ENCODE measurements at places on chromosomes 11 and 22.
A peak's percentile ranks its signal among the peaks of the same experiment; 100 is the strongest.

DNA sequence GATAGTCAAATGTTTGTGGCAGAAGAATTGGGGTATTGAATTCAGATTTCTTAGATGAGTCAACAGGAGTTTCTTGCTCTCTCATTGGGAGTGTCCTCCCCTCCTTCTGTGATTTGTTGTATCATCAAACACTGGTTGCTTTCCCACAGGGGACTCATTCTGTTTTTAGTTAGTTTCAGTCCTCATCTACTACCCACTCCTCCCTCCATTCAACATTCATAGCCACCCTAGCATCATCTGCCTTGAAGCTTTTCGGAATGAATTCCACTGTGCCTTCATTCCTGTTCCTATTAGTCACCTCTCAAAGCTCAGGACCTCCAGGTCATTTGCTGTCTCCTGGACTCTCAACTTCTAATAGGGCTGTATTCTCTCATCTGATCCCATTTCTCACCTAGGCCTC lies 31.5 kb upstream of the RAB38 start:
- no peak for DNase-seq

- no peak for DNase-seq
Observed at GRCh38 chr11:134363161-134363560, 31.4 kb downstream of the GLB1L2 start.

- no peak for DNase-seq
Observed at GRCh38 chr11:77174559-77174958, 46.5 kb downstream of the MYO7A start.

- DNase-seq: no peak
Observed at GRCh38 chr22:25742918-25743708, 1.1 kb downstream of the MYO18B start.

DNA sequence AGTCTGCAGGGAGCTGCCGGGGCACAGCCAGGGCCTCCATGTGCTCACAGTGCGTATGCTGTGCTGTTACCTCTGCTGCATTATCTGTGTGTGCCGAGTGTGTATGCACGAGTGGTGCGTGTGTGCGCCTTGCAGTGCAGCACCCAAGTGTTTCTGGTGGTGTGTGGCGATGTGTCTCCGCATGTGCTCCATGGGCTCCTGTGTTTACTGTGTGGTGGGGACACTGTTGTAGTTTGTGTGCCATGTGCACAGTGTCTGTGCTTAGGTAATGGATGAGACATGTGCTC lies 31.4 kb downstream of the KCNC1 start:
- no peak for DNase-seq

- no peak for DNase-seq
Observed at GRCh38 chr11:40921246-40921645, 538.2 kb downstream of the LRRC4C start.

DNA sequence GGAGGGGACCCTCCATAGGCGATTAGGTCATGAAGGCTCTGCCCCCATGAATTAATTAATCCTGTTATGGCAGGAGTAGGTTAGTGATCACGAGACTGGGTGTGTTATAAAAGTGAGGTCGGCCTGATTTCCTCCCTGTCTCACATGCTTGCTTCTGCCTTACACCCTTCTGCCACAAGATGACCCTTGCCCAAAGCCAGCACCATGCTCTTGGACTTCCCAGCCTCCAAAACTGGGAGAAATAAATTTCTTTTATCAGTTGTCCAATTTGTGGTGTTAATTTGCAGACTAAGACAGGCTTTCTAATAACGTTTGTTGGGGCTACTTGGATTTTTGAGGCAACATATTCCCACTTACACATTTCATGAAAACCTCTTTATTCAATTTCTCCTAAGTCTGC lies 23.4 kb upstream of the ALDH3B2 start:
- no peak for DNase-seq

DNA sequence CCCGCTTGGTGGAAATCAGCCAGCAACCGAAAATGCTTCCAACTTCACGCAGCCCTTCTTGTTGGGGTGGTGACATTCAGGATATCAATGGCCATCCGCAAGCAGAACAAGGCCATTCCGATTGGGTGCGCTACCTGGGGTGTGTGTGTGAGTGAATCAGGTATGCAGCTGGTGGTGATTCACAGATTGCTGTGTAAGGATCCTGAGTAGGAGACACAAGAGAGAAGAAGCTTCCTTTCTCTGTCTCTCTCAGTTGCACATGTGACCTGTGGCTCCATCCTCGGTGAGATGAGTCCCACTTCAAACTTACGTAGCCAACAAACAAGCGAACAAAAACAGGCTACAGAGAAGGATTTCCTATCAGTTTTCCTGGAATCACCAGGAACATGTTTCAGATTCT lies 9.6 kb upstream of the TMEM184B start:
- no peak for DNase-seq

- DNase-seq: peak; percentile 52
Observed at GRCh38 chr22:23180301-23180892, at the start of gene BCR. Gene BCR, plus strand, starts transcription at chr22:23180509. Its CDS starts 452 bp downstream, at chr22:23180961.

GRCh38 chr22:23192558-23192957 lies 12.2 kb downstream of the BCR start:
- no peak for DNase-seq

DNA sequence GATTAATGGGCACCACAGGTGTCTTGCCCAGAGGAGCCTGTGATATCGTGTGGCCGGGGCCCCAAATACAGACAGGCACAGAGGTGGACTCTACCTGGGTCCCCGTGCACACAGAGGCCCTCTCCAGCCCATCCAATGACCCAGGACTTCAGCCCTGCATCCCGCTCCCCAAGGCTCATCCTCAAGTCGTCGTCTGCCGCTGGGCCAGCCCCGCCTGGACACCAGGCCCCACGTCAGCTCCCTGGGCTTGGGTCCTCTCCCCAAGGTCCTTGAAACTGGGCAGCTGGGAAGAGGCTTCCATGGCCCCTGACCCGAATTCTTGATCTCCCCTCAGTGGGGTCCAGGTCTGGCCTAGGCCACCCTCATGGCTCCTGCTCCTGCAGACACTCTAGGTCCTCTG lies 20.2 kb downstream of the SHISAL1 start:
- no peak for DNase-seq

DNA sequence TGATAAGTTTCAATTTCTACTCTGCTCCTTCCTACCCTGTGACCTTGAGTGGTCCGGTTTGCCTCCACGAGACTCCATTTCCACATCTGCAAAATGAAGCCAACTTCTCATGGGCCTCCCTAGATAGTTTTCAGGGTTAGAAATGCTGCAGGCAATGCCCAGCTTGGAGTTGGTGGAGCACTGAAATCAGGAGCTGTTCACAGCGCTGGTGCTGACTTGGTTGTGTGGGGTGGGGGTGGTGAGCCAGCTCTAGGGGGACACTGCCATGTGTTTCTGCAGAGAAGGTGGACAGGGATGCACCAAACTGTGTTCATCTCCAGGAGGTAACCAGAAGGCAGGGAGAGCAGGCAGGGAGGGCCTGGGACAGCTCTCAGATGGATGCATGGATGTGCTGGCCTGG lies 37.0 kb downstream of the SGSM1 start:
- no peak for DNase-seq

GRCh38 chr11:78380615-78381051 lies 37.0 kb downstream of the GAB2 start:
- no peak for DNase-seq

DNA sequence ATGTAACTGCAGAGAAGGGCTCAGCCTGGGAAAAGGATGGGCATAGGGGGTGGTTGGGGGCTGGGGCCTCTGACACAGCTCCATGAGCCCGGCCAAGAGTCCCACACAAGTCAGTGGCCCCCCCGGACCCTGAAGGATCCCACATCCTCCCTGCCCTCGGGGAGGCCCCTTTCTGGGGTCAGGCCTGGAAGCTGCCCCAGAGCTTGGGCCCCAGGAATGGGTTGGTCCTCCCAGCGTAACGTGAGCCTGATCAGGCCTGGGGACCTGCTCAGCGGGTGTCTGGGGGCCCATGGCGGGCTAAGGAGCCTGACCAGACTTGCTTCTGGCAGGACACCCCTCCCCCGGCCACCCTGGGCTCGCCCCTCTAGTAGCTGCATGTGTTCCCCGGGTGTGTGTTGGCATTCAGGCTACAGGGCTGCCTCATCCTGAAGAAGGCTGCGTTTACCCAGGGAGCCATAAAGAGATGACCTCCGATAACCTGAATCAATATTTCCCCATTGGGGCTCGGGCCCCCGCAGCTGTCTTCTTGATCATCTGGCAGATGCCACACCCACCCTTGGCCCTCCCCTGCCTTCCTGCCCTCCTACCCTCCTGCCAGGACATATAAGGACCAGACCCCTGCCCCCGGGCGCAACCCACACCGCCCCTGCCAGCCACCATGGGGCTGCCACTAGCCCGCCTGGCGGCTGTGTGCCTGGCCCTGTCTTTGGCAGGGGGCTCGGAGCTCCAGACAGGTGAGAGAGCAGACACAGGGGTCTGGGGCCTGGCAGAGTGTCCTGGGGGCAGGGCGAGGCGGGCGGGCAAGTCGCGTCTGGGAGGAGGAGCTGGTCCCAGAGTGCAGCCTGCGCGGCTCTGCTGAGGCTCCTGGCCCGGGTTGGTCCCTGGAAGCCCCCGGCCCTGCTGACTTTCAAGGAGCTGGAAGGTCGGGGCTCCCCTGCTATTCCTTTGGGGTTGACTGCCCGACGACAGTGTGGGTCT lies at the start of gene MUC2:
Gene MUC2, plus strand, starts transcription at position 631 of the 978 bp plus-strand sequence.
- DNase-seq: no peak

DNA sequence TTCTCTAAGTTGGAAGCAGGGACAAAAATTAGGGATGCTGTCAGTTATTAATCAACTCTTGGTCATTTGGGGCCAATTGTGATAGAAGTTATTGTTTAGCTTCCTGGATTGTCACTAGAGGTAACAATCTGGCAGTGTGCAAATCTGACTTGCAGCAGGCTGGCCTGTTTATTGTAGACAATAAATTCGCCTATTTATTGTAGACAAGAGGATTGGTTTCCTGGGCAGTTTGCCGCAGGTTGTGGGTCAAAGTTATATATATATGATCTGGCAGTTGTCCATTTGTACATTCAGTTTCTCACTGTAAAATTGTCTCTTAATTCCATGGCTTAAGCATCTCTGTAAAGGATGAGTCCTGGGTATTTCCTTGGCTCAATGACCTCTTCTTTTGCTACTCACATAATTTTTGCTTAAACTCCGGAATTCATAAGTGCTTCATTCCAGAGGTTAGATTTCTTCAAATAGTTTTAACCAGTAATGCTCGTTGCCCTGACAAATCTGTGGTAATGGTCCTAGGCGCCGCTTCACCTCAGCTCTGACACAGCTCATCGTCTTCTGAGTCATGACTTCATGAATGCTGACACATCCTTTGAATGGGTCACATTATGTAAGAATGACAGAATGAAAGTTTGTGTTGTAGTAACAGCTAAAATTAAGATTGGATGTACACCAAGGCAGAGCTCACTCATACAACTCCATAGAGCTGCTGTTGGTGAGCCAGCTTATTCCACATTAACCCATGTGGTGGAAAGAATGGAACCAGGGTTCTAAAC lies 7.8 kb upstream of the MMP3 start:
- DNase-seq: no peak

- DNase-seq: no peak
Observed at GRCh38 chr11:96748639-96749370, 359.0 kb downstream of the JRKL start.

- no peak for DNase-seq
Observed at GRCh38 chr11:116990061-116990473, 108.2 kb downstream of the SIK3 start.

DNA sequence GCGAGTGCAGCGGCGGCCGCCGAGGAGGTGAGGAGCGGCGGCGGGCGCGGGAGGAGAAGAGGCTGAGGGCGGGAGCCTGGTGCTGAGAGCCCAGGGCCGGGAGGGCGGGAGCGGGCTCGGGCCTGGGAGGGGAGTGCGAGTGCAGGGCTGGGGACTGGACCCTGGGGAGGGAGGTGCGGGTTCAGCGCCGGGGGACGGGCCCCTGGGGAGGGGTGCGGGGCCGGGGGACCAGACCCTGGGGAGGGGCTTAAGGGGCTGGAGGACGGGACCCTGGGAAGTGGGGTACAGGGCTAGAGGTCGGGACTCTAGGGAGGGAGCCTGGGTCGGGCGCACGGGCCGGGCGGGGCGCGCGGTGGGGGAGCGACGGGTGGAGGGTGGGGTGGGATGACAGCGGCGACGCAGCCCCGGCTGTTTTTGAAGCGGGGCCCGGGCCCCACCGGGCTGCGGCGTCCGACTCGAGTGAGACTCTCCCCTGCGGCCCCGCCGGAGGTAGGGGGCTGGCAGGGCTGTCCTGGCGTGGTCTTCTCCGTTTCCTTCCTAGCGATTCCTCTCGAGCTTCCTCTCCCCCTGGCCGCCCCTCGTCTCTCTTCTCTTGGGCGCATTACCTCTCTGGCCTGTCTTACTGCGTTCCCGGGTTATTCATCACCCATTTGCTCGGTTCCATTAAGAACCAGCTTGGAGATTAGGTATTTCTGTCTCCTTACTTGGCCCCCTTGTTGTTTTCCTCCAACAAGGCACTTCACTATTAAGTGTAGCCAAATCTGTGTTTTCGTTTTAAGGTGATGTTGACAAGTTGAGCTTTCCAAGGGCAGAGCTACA lies 754 bp downstream of the NUP50 start:
- DNase-seq: no peak

DNA sequence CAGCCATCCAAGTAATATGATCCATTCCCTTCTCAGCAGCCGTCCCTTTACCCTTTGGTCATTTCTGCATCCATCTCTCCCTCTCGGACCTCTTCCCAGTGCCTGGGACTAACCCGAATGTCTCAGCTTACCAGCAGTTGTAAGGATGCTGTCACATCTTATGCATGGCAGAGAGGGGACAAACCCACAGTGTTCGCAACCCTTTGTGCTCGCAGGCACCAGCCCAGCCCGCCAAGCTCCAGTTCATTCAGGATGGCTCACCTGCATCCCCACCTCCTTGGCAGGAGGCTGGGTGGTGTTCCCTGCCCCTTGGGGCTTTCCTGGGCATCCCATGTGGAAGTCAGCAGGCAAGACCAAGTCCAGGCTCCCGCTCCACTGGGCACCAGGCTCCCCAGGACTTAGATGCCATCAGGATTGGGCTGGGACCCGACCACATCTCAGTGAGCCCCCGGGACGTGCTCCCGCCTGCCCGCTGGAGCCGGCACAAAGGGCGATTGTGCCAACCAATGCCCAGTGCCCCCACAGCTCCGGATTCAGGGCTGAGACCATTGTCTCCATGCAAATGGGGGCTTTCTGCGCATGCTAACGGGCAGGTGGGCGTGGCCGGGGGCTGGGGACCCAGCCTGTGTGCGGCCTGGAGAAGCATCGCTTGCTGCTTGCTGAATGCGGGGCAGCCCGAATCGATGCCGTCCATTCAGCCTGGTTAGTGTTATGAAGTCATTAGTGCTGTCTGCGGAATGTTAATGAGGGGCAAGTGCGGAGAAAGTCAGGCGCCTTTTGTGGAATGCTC lies 108.6 kb downstream of the KCNQ1OT1 start:
- no peak for DNase-seq

DNA sequence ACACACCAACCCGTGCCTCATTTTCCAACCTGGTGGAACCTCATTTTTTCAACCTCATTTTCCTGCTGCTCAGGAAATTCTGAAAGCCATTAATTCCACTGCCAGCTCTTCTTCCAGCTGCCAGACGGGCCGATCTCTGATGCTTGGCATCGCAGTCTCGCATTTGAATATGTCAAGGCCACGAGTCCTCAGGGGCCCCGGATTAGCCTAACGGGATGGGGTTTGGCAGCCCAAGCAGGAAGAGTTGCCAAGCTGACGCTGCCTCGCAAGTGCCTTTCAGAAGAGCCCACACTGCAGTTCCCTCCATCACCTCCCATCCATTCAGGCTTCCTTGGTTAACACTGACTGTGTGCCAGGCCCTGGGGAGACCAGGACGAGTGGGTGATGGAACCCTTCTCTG lies 8.7 kb downstream of the RASD2 start:
- no peak for DNase-seq

All from inflammatory macrophage treated with lipopolysaccharide for 1 hour (primary cell).